ENCODE measurements at places on chromosomes 16 and 17.

- DNase-seq, result no peak
Measured at GRCh38 chr16:55078699-55079410, 148.2 kb downstream of the IRX5 start.

GRCh38 chr16:964356-965035 is 6.3 kb downstream of the LMF1 start:
- DNase-seq, result peak; percentile 36

- no peak for DNase-seq
Measured at GRCh38 chr16:79469999-79470398, 130.5 kb downstream of the MAF start.

- DNase-seq, result no peak
Measured at GRCh38 chr17:74780443-74781238, 4.5 kb upstream of the NAT9 start.

DNA sequence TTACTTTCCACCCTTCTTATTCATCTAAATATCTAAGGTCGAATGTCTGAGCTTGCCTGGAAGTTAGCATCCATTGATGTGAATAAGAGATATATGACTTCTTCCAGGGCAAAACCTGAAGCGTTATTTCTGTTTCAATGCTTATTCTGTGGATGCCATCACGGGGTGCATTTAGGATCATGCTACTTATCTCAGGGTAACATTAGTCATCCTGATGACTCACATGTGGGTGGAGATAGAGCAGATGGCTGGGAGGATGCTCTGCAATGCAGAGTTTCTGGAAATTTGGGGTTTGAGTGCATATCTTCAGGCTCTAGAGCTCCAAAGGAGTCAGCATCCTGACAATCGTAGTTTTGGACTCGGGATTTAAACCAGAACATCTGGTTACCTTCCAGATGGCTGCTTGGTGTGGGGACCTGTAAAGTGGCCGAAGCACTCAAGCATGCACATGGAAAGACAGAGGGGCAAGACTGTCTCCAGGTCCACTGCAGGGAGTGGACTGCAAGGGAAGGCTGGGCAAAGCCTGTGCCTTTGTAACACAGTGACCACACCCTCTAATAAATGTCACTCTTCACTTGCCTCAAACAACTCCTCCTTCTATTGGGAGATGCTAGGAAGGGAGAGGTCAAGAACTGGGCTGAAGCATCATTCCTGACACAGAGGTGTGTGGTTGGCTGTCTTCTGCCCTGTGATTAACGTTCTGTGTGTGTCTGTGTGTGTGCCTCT is 175.2 kb upstream of the SALL1 start:
- DNase-seq, result no peak

GRCh38 chr16:77111056-77111565 is 79.9 kb upstream of the MON1B start:
- DNase-seq, result no peak

GRCh38 chr17:39755554-39756379 is 18.0 kb downstream of the GRB7 start:
- peak; percentile 58 for DNase-seq

GRCh38 chr17:80169784-80170500 is at the start of gene CARD14:
CARD14 (plus strand) TSS chr17:80170030; CDS start chr17:80181439, 11,409 bp downstream.
- no peak for DNase-seq

DNA sequence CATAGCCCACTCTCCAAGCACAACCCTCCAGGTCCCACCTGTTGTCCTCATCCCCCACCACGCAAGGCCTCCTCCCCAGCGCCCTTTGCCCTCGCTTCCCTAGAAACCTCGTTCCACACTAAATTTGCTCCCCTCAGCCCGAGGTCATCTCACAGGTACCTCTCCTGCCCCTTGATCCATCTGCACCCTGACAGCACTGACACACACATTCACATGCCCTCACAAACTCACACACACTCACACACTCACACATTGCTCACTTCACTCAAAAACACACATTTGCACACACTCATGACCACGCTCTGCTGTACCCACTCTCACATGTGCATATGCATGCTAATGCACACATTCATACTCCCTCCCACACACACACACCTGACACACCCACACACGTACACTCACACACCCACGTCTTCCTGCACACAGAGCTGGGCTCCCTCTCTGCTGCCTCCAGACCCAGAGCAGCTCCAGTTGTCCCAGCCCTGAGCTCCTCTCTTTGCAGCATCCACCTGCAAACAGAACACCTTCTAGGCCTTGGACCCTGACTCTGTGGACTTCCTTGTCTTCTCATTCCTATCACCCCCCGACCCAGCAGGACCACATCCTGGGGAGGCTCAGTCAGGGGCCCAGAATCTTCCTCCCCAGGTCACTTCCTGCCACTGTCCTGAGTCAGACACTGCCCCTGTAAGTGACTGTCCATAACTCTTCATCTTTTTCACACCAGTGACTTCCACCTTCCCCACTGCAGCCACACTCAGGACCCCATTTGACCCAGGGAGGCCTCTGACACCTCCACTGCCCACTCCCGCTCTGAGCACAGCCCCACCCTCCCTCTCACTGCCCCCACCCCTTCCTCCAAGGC is 4.9 kb downstream of the ASGR2 start:
- no peak for DNase-seq

DNA sequence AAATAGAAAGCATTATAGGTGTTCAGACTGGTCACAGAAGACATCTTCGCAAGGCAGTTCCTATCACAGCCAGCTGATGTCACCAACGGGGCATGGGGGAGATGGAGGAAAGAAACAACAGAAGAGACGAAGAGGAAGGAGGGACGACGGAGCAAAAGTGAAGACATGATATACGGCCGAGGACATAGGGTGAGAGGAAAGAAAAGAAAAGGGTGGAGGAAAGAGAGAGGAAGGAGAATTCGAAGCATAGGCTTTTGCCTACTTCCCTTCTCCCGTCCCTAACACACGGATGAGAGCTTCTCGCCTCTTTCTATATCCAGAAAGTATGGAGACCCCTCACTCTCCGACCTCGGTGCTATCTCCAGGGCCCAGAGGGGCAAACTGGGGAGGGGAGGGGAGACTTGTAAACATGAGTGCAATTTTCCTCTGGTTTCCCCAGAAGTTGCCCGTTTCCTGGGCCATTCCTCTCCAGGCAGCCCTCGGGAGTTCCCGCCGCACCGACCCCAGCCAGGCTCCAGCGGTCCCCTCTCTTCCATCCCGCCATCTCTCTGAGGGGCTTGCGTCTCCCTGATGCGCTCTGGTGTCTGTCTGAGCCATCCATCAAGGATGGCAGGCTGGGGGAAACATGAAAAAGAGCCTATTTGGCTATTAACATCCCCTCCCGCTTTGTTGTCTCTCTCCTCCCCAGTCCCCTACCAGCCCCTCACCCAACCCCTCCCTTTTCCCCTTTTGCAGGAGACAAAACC is 26.0 kb downstream of the COPZ2 start:
- peak; percentile 16 for DNase-seq

GRCh38 chr16:674214-674881 is 1.1 kb upstream of the RHBDL1 start:
- no peak for DNase-seq

DNA sequence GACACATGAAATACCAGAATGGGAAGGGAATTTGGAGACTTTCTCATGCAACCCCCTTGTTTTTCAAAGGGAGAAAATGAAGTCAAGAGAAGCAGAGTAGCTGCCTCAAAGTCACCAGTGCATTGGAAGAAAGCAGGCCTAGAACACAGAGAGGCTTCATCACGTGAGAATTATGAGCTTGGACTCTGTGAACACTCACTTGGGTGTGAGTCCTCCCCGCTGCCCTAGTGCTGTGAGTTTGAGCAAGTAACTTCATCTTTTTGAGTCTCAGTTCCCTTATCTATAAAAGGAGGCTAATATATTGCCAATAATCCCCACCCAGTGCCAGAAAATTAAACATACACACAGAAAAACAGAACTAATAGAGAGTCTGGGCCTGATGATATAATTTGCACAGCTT is 315.8 kb downstream of the XYLT1 start:
- no peak for DNase-seq

DNA sequence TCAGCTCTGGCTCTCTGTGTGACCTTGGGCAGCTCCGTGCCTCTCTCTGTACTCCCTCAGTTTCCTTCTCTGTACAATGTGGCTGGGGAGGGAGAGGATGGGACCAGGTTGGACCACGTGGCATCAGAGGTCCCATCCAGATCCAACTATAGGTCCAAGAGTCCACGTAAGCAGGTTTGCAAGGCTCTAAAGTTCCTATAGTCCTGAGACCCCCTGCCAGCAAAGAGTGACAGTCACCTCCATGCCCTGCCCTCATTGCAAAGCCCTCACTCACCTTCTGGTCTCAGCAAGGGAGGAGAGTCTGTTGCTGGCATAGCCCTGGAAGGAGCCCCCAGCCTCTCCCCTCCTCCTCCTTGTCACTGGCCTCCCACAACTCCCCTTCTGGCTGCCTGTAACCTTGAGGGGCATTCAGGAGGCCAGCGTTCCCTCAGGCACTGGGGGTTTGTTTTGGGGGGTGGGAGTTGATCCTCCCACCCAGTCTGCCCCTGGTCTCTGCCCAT is 6.1 kb upstream of the DRC7 start:
- no peak for DNase-seq

- no peak for DNase-seq
Measured at GRCh38 chr16:67833030-67833414, 9.1 kb upstream of the THAP11 start.

DNA sequence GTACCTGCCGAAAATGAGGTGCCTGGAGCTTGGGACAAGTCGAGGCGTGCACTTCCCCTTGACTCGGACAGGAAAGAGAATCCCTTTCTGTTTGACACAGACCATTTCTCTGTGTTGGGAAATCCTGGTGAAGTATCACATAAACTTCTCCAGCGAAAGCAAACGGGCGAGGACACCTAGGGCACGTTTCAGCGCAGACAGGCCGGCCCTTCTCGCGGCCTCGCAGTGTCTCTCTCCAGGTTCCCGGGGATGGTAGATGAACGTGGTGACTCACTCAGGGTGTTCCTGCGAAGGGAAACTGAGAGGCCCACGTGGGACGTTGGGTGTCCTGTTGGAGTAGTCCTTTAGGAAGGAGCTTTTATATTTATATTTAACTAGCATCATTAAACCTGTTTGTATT is 36.3 kb upstream of the ZNF750 start:
- no peak for DNase-seq

- no peak for DNase-seq
Measured at GRCh38 chr17:22496450-22496849, 804.1 kb downstream of the KCNJ18 start.

- DNase-seq, result no peak
Measured at GRCh38 chr17:68231541-68231940, 16.3 kb upstream of the AMZ2 start.

DNA sequence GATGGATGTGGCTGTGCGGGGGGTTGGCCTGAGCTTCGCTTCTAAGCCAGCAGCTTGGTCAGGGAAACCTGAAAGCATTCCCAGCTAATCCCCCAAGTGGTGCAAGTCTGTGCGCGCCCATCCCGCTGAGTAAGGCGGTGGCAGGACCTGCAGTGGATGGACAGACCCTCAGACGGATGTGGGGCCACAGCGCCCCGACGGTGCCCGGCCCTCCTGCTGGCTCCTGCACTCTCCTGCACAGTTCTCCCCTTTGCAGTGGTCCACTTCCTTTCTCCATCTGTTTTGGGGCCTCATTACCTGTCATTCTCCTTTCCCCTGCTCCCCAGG is 2.3 kb downstream of the ATP2A1 start:
- DNase-seq, result no peak

DNA sequence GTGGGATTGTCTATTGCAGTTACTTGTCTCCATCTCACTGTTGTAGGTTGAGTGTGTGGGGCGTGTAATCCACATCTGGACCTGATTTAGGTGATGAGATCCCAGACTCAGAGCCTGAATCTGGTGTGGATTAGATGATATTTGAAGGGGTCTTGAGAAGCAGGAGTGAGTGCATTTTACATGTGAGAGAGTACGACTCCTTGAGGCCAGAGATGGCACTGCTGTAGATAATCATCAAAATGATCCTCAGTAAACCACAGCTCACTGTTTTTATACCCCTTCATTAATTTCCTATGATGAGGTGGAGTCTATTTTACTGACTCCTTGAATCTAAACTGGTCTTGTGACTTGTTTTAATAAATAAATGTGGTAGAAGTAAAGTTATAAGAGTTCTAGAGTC is 732.5 kb downstream of the KCNJ2 start:
- no peak for DNase-seq

DNA sequence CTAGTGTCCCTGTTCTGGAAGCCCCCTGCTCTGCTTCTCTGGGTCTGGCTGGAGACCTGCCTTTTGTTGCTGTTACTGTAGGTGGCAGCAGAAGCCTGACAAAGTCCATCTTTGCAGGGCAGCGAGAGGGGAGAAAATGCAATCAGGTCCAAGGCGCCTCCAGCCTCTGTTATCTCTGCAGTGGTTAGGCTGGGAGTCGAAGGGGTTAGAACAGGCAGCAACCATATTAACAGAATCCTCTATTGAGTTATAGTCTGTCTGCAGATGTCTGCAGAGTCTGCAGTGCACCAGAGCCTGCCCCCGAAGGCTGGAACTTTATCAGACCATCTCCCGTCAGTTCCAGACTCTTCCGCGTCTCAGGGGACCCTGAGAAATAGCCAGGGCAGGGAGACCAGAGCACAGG is 404.9 kb upstream of the EEF2KMT start:
- no peak for DNase-seq

DNA sequence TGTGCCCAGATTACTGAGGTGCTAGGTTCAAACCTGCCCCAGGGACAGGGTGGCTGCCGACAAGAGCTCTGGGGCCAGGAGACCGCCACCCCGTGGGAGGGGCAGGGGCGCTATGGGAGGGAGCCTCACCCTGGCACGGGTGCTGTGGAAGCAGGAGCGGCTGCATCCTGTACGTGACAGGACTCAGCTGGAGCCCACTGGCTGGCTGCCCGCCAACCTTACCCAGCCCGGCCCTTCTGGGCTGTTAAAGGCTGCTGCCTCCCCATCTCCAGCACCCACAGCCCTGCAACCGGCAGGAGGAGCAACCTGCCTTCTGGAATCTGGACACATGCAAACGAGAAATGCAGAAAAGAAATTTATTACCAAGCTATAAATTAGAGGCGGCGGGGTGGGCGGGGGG is 11.2 kb downstream of the PAM16 start:
- DNase-seq, result no peak

- DNase-seq, result no peak
Measured at GRCh38 chr16:85880861-85881260, 18.1 kb upstream of the IRF8 start.

- peak; percentile 65 for DNase-seq
Measured at GRCh38 chr16:85612801-85613603, at the start of gene GSE1. GSE1 (plus strand) TSS chr16:85613322; CDS start chr16:85613392, 70 bp downstream.

- DNase-seq, result no peak
Measured at GRCh38 chr17:21358682-21359482, 17.3 kb upstream of the KCNJ12 start.

DNA sequence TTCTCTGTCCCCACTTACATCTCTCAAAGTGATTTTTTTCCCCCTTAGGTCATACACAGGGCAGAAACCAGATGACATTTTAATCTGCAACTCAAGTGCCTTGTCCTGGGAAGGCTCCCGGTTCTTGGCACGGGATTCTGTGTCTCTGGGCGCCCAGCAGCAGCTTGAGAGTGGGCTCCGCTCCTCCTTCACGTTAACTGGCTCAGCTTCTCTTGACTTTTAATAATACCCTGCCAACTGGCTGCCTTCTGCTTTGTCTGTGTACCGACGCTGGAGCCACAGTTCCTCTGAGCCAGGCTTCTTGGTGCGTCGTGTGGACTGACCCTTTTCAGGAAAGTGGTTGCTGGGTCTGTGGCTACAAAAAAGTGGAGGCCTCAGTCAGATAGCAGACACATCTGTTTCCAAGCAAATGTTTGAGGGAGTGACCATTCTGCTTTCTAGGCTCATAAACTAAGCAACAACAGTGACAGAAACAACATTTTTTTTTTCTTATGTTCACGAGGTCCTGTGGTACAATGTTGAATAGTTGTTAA is 64.9 kb downstream of the IRF8 start:
- no peak for DNase-seq

GRCh38 chr17:42980766-42981397 is 517 bp downstream of the RUNDC1 start:
- peak; percentile 40 for DNase-seq

Data from activated gamma-delta T cell treated with Interleukin-2 at 50 U/mL for 16 hours (primary cell).